ENCODE measurements at places on chromosomes 6 and 20.
A peak's percentile ranks its signal among the peaks of the same experiment; 100 is the strongest.

GRCh38 chr20:17848249-17849048 is 120.1 kb downstream of the SNX5 start:
- DNase-seq = peak; percentile 81

- no peak for DNase-seq
These were observed 177.6 kb downstream of the JARID2 start for GRCh38 chr6:15423286-15423993.

- no peak for DNase-seq
These were observed 107.7 kb downstream of the PTPRK start for GRCh38 chr6:128412680-128413079.

DNA sequence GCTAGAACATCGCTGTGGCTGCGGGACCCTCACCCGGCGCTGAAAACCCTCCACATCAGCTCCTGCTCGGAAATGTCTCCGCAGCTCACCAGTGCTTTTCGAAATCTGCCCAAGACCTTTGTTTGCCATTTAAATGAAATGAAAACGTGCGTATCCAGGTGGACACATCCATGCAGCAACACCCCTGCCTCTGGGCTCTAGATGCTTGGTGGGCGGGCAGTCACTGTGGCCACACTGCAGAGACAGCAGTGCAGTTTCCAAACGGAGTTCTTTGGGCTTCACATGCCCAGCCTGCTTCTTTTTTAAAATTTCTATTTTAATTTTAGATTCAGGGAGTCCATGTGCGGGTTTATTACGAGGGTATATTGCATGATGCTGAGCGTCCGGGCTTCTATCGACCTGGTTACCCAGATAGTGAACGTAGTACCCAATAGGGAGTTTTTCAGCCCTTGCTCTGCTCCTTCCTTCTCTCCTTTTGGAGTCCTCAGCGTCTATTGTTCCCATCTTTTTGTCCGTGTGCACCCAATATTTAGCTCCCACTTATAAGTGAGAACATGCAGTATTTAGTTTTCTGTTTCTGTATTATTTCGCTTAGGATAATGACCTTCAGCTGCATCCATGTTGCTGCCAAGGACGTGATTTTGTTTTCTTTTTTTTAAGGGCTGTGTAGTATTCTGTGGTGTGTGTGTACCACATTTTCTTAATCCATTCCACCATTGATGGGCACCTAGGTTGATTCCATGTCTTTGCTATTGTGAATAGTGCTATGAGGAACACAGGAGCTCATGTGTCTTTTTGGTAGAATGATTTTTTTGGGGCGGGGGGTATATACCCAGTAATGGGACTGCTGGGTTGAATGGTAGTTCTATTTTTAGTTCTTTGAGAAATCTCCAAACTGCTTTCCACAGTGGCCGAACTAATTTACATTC is 4.8 kb upstream of the TUBB2B start:
- peak; percentile 13 for DNase-seq

- DNase-seq = no peak
These were observed 144.3 kb upstream of the SULF2 start for GRCh38 chr20:47929368-47930115.

DNA sequence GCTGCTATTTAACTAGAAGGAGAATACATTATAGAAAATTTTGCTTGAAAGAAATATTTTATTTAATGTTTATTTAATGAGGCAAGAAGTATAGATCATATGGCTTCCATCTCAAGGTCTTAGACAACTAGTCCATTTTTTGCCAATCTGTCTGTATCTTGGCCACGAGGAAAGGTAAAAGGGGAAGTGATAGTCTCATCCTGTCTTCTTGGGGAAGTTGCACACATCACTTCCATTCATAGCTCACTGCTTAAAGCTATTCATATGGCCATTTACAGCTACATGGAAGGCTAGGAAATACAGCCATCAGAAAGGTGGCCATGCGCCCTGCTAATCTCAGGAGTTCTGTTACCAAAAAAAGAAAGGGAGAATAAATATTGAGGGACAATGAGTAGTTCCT is 50.8 kb downstream of the METTL24 start:
- no peak for DNase-seq
